SK-N-SH treated with all-trans-retinoic acid at 6 μM for 48 hours (cell line): ENCODE measurements at places on chromosomes 5 and 9.

- ATAC-seq, result no peak
These were observed 66.6 kb upstream of the TAF11L2 start for GRCh38 chr5:17431272-17432050.

- no peak for ATAC-seq
These were observed 38.5 kb downstream of the OR2V1 start for GRCh38 chr5:181092428-181092827.

DNA sequence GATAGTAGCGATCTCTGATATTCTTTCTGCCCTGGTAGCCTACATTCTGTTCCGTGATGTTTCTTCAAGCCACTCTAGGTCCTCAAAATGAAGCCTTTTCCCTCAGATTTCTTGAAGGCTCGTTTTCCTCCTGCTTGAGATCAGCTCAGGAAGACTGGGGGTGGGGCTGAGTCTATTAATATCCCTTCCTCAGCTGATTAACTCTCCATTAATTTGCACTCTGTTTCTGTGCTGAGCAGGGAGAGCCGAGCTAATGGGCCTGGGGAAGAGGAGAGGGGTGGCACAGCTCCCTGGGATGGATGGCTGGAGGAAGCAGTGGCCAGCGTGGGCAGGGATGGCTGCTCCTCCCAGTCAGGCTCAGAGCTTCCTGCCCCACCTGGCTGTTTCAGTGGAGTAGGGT lies 93.3 kb downstream of the PPARGC1B start:
- no peak for ATAC-seq

- ATAC-seq, result no peak
These were observed 467.1 kb upstream of the ST8SIA4 start for GRCh38 chr5:101370181-101370580.

GRCh38 chr9:37976714-37977477 lies 73.0 kb upstream of the SLC25A51 start:
- 0 out of 3 replicates have a peak, but pooled peaks have one; percentile 5 for ATAC-seq

DNA sequence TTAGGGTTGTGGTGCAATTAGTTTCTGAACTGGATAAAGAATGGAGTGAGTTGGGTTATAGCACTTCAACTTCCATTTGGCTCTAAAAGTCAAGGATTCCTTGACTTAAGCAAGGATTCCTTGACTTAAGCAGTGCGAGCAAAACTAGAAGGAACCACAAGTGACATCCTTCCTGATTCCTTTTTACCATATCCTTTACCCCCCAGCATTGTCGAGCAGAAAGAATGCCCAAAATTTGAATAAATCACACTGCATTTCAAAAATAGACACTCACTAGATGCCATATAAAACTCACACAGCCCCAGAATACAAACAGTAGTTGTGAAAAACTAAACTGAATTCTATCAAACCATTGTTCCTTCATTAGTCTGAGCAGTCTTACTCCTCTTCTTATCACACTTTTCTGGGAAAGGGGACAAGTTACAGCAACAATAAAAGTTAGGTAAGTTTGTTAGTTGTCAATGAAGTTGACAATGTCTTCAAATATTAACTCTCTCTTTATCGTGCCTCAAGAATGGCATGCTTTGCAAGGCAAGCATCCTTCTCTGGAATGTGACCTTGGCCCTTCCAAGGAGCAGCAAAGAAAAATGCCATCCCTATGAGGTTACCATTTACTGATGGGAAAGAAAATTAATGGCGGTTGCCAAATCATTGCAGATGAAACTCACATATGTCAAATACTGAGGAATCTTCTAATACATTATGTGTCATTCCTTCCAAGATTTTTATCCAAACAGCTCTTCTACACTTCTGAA lies 273.3 kb upstream of the ANKRD55 start:
- peak; percentile 43; the same call in 2 of the 3 replicates for ATAC-seq

DNA sequence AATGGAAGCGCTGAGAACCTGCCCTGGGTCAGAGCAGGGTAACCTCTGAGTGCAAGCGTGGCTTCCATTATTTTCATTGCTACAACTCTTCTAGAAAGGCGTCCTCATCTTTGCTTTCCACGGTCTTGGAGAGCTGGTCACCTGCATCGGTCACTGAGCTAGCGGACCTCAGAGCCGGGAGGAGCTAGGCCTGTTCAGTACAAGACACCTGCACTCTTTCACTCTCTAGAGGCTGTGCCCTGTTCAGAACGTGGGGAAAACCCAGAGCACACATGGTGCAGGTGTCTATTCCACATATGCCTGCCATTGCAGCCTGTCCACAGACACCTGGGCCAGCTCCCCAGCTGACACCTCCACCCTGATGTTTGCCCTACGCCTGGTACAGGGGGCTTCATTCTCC lies 147.8 kb upstream of the IRX2 start:
- no peak for ATAC-seq

DNA sequence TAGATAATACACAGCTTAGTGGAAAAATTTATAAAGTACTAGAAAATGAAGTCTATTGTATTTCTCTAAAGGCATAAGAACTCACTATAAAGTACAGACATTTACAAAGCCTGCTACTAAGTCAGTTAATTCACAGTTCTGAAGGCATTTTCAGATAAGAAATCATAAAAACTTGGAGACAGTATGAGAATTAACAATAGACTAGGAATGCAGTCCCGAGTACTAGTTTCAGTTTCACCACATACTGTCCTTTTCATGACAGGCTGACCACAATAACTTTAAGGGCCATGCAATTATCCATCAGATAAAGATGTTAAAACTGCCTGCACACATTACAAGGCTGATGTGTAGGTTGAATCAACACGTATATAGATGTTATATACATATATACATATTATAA lies 362.6 kb upstream of the SMC2 start:
- ATAC-seq, result peak; percentile 85

DNA sequence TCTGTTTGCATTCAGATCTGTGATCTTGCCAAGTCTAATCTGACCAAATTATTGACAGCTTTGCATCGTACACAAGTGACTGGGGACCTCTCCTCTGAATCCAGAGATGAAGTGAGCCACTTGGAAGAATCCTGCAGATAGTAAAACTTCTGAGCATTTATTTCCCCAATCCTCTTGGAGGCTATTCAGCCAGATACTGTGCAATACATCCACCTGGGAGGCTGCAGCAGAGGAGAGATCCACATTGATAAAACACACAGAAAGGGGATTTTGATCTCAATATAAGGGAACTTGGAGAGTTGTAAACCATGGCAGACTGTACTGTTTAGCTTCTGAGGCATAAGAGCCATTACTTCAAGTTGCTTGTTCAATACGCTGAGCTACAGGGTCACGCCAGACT lies 654.6 kb downstream of the MTRR start:
- ATAC-seq, result no peak

DNA sequence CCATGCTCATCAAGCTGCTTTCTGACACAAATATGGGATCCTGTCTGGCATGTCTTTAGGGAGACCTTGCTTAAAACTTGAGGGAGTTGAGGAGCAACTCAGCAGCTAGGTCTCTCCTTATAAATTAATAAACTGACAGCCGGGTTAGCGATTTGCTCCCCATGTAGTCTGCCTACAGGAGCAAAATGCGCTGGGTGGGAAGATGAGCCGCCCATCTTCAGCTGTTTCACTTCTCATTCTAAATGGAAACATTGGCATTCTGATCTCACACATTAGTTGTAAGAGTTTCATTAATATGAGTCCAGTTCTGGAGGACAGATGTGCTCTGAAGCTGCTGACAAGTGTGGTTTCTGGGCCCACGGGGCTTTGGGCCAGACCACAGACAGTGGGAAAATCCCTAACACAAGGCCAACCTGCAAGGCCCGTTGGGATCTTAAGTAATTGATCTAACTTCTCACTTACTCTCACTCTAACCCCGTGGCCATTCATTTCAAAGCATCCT lies 197.0 kb downstream of the MCTP1 start:
- no peak for ATAC-seq

GRCh38 chr5:127865273-127865672 lies 162.1 kb downstream of the CCDC192 start:
- ATAC-seq, result no peak

DNA sequence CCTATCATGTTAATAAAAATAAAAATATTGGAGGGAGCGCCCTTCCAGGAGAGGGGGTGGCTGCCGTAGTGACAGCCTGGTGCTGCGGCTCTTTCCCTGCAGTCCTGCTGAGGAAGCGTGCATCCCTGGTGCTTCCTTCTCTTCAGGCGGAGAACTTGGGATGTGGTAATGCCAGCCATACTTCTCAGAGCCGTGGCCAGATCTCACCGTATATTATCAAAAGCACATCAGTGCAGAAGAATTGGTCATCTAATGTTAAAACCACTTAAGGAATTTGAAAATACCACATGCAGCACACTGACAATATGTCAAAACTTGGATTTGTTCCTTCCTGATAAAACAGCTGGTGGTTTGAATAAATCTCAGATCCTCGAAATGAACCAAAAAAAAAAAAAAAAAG lies 17.7 kb downstream of the C9orf40 start:
- ATAC-seq, result peak; percentile 74; the same call in 2 of the 3 replicates

- ATAC-seq, result peak; percentile 60
These were observed 7.2 kb upstream of the XPA start for GRCh38 chr9:97704345-97704677.

DNA sequence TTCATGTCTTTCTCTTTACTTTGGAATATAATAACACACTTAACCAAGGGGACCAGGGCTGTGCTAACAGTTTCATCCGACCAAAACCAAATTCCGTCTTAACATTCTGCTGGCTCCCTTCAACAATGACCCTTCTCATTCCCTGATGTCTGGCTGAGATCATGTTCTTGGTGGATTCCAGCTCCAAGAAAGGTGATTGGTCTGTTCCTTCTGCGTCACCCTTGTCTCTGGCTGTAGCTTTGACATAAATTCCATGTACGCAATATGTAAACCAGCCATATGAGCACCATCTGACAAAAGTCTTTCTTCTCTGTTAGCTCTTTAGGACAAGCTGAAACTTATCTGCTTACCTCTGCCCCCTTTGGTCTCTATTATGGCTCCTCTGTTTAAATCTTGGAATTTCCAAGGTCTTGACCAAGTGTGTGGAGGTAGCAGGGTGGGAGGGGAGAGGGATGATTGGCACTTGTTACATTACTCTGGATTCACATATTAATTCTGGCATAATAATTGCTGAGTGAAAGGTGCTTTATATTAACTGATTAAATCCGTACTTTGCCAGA lies 45.7 kb upstream of the HSD17B4 start:
- ATAC-seq, result no peak
